Prostate gland (tissue), 2 donors: ENCODE measurements at places on chromosomes 1 and 21.

DNA sequence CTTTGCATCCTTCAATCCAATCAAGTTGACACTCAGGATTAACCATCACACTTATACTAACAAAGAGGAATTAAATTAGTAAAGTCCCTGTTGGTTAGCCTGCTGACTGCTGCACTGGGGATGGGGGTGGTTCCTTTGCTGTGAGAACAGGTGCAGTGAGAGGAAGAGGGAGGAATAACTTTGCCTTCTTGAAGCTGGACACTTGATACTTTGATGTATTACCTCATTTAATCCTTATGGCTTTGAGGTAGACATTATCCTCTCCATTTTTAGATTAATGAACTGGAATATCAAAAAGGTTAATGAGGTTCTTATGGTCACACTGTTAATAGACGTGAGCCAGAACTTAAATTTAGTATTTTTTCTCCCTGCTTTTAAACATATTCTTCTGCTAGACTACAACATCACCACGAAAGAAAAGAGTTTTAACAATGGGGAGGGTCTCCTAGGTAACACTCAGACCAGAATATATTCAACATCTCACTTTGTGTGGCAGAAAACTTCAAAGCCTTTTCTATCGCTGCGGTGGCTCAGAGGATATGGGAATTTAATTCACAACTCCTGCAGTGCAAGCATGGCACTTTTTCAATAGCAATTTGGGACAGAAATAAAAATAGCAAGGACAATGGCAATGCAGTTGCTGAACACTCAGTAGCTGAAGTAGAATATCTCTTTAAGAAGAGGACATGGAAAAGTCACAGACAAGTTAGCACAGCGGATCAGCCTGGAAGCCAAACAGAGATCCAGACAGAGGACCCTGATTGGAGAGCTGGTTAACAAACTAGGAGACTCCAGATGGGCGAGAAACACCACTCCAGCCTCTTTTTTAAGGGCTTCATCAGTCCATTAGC lies 68.8 kb upstream of the DNAH14 start:
- H3K27ac ChIP-seq = no peak overlapping the region
- no peaks in the 10 kb centered on the region for H3K27me3 ChIP-seq
- H3K4me1 ChIP-seq = no peaks in the 10 kb centered on the region
- no peak for DNase-seq
- H3K36me3 ChIP-seq = no peaks in the 10 kb centered on the region

DNA sequence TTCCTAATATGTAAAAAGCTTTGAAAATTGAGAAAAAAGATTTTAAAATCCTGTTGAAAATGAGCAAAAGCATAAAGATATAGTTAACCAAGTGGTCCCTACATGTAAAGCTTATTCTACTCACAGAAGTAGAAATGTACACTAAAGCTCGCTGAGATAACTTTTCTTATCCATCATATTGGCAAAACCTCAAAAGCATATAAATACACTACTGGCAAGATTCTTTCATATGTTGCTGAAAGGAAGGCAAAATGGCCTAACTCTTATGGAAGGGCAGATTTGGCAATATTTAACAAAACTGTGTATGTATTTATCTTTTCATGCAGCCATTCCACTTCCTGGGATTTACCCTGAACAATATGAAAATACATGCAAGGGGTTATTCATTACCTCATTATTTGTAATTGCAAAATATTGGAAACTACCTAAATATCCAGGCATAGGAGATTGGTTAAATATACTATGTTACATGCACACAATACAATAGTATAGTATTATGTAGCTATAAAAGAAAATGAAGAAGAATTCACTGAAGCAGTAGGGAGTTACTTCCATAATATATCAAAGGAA lies 43.2 kb upstream of the LYPLAL1 start:
- no peaks in the 10 kb centered on the region for H3K27me3 ChIP-seq
- DNase-seq = no peak
- no peaks in the 10 kb centered on the region for H3K36me3 ChIP-seq
- no peak overlapping the region for H3K27ac ChIP-seq
- no peak overlapping the region for H3K4me3 ChIP-seq

- H3K27ac ChIP-seq = peak within 1 kb of the TSS; percentile 96
- no peaks in the 10 kb centered on the region for H3K36me3 ChIP-seq
- peak; percentile 22 for DNase-seq
- H3K4me3 ChIP-seq = peak within 1 kb of the TSS; percentile 90
- H3K27me3 ChIP-seq = no peaks in the 10 kb centered on the region
Observed at GRCh38 chr1:162561616-162562469, at the start of gene UAP1. Gene UAP1 (plus strand): TSS chr1:162561722. CDS start chr1:162566069, 4,347 bp downstream.

- peak within 1 kb of the TSS; percentile 37 for H3K4me3 ChIP-seq
- no peaks in the 10 kb centered on the region for H3K4me1 ChIP-seq
Observed at GRCh38 chr1:15246960-15247614, at the start of gene FHAD1. Gene FHAD1 (plus strand): TSS chr1:15247223. CDS start chr1:15251785, 4,562 bp downstream.

GRCh38 chr21:28791595-28792282 lies 200.9 kb downstream of the LTN1 start:
- H3K27ac ChIP-seq = no peak overlapping the region
- no peaks in the 10 kb centered on the region for H3K4me1 ChIP-seq
- DNase-seq = no peak

- H3K36me3 ChIP-seq = no peaks in the 10 kb centered on the region
- no peaks in the 10 kb centered on the region for H3K27me3 ChIP-seq
Observed at GRCh38 chr1:54271341-54271740, 71.4 kb downstream of the MRPL37 start.

GRCh38 chr1:64235181-64235580 lies 31.8 kb downstream of the UBE2U start:
- no peaks in the 10 kb centered on the region for H3K27me3 ChIP-seq
- H3K36me3 ChIP-seq = no peaks in the 10 kb centered on the region
- H3K4me1 ChIP-seq = no peaks in the 10 kb centered on the region
- no peak for DNase-seq

DNA sequence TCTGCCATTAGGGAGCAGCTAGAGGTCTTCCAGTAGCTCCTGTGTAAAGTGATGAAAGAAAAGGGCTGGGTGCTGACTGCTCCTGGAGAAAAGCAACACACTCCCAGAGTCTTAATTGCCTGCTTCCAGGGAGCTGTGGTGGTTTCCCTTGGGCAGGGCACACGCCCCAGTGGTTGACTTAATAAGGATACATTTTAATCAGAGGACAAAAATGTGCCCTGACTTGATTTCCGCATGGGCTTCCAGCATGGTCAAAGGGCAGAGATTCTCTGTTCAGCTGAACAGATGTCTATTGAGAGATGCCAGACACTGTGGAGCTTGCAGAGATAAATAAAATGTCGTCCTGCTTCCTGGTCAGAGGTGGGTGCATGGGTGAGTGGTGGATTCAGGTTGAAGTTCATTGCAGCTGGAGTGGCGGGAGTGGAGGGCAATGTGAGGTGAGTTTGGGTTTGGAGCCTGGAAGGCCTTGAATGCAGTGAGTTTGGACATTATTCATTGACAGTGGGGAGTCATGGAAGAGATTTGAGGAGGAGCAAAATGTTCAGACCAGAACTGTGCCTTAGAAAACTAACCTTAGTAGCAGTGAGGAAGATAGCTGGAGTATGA lies 16.0 kb downstream of the QSOX1 start:
- H3K4me3 ChIP-seq = no peak overlapping the region
- H3K27ac ChIP-seq = no peak overlapping the region
- no peaks in the 10 kb centered on the region for H3K36me3 ChIP-seq
- no peaks in the 10 kb centered on the region for H3K4me1 ChIP-seq
- H3K27me3 ChIP-seq = no peaks in the 10 kb centered on the region
